ENCODE measurements at places on chromosomes 5 and 9. TPM values are rescaled to one million over a fixed set of nuclear protein-coding genes. Genes with fewer than 3 reads are reported as not detected.
A peak's percentile ranks its signal among the peaks of the same experiment; 100 is the strongest.

The LPAR1 gene
- not detected for total RNA-seq

The IL13 gene
- total RNA-seq, result not detected

The STPG3 gene
- not detected for total RNA-seq

The CBY3 gene
- total RNA-seq, result not detected

The PRR16 gene
- not detected for total RNA-seq

The TRIM52 gene
- total RNA-seq, result 5.7 TPM

The PPP2R2B gene
- not detected for total RNA-seq

The SLCO6A1 gene
- total RNA-seq, result not detected

The NR5A1 gene
- 38.8 TPM for total RNA-seq

The GLRA1 gene
- total RNA-seq, result not detected

The PPP3R2 gene
- total RNA-seq, result not detected

The DIPK1B gene
- total RNA-seq, result 0.18 TPM

The ANKRD31 gene
- total RNA-seq, result 0.09 TPM

DNA sequence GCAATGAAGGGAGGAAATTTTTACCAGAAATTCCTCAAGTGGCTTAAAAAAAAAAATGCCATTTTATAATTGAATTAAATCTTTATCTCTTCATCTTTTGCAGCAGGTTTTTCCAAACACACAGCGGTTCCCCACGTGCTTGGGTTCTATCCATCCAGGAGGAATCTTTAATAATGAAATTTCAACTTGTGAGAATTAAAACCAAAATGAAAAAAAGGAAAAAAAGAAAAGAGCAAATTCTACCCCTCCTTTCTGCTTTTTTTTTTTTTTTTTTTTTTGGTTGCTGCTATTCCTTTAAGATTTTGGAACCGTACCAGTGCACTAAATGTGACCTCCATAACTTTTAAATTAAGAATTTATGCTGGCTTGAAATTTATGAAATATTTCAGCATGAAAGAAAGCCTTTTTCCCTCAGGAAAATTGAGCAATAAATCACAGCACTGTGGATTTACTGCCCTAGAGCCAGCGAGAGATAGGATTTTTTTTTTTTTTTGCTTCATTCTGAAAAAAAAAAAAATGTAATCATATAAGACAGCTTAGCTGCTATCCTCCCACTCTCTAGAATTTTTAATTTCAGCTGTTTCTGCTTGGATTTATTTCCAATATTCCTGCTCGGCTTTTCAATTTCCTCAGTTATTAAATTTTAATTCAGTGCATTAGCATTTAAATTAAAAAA lies 88.5 kb downstream of the ZNF618 start:
- H3K27ac ChIP-seq, result no peak overlapping the region
- peaks cover 19% of the 10 kb centered on the region for H3K4me1 ChIP-seq
- peaks cover 10% of the 10 kb centered on the region for H3K27me3 ChIP-seq
- H3K36me3 ChIP-seq, result no peaks in the 10 kb centered on the region

DNA sequence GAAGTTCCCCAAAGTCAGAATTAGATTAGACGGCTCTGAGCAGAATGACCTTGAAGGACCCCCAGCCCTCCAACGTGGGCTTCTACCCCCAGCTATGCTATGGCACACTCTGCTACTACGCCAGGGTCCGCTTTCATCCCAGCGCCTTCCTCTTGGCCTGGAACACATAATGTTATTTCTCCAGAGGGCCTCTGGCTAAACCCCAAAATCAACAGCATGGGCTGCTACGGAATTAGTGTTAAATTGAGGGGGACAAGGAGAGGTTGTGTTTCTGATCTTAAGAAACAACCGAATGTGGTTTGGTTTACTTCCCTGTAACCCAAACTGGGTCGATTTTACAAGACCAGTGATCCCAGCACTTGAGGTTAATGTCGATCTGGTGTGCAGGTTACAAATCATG lies 97.1 kb downstream of the ZNF618 start:
- H3K4me3 ChIP-seq, result no peak overlapping the region
- no peaks in the 10 kb centered on the region for H3K4me1 ChIP-seq
- DNase-seq, result no peak

GRCh38 chr5:65707663-65708062 lies 14.2 kb downstream of the SGTB start:
- H3K4me1 ChIP-seq, result peaks cover 6% of the 10 kb centered on the region
- peaks cover 22% of the 10 kb centered on the region for H3K36me3 ChIP-seq
- DNase-seq, result no peak

GRCh38 chr5:162800301-162800700 lies 637.1 kb upstream of the CCNG1 start:
- no peak overlapping the region for H3K4me3 ChIP-seq

DNA sequence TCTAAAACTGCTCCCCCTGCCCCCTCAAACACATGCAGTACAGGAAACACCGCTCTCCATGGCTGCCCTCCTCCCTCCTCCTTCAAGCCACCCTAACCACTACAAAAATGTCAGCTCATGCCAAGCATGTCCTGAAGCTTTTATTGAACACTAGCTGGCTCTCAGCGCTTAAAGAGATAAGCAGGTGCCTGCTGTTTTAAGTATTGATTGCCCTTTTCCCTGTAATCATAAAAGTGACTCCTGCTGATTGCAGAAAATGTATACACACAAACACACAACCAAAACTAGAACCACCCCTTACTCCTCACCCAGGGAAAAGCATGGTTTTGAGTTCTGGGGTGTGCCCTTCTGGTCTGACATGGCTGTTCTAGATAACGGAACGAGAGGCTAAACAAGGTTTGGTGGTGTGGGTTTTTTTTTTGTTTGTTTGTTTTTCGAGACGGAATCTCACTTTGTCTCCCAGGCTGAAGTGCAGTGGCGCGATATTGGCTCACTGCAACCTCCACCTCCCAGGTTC lies 3.7 kb upstream of the UCK1 start:
- peaks cover 38% of the 10 kb centered on the region for H3K27me3 ChIP-seq
- H3K27ac ChIP-seq, result no peak overlapping the region

- no peaks in the 10 kb centered on the region for H3K36me3 ChIP-seq
- H3K27ac ChIP-seq, result no peak overlapping the region
- no peaks in the 10 kb centered on the region for H3K4me1 ChIP-seq
Measured at GRCh38 chr5:5787373-5787772, 364.9 kb downstream of the ICE1 start.

- no peaks in the 10 kb centered on the region for H3K4me1 ChIP-seq
- no peak for DNase-seq
- no peaks in the 10 kb centered on the region for H3K36me3 ChIP-seq
- no peaks in the 10 kb centered on the region for H3K27me3 ChIP-seq
Measured at GRCh38 chr9:6226696-6227095, 11.1 kb downstream of the IL33 start.

DNA sequence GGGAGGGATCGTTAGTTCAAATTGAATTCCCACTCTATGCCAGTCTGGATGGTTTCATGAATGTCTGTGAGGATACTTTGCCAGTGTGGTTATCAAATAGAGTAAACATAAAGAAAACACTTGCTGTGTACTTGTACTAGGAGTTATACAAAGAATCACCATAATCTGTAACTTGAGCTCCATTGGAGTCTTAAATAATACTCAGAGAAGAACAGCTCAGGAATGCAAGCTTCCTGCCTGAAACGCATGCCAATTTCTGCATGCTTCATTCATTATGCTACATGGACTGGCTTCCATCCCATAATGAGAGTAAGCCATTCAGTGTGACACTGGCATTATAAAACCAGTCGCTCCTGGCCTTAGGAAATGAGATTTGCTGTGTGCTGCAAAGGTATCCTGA lies 351.4 kb downstream of the SEMA5A start:
- DNase-seq, result no peak
- H3K4me1 ChIP-seq, result no peaks in the 10 kb centered on the region
- no peaks in the 10 kb centered on the region for H3K36me3 ChIP-seq
- H3K27me3 ChIP-seq, result no peaks in the 10 kb centered on the region
- no peak overlapping the region for H3K4me3 ChIP-seq
- no peak overlapping the region for H3K27ac ChIP-seq

GRCh38 chr9:136091582-136092352 lies 3.3 kb downstream of the NACC2 start:
- H3K27me3 ChIP-seq, result no peaks in the 10 kb centered on the region
- peaks cover 47% of the 10 kb centered on the region for H3K4me1 ChIP-seq
- no peak overlapping the region for H3K4me3 ChIP-seq
- no peak for DNase-seq

DNA sequence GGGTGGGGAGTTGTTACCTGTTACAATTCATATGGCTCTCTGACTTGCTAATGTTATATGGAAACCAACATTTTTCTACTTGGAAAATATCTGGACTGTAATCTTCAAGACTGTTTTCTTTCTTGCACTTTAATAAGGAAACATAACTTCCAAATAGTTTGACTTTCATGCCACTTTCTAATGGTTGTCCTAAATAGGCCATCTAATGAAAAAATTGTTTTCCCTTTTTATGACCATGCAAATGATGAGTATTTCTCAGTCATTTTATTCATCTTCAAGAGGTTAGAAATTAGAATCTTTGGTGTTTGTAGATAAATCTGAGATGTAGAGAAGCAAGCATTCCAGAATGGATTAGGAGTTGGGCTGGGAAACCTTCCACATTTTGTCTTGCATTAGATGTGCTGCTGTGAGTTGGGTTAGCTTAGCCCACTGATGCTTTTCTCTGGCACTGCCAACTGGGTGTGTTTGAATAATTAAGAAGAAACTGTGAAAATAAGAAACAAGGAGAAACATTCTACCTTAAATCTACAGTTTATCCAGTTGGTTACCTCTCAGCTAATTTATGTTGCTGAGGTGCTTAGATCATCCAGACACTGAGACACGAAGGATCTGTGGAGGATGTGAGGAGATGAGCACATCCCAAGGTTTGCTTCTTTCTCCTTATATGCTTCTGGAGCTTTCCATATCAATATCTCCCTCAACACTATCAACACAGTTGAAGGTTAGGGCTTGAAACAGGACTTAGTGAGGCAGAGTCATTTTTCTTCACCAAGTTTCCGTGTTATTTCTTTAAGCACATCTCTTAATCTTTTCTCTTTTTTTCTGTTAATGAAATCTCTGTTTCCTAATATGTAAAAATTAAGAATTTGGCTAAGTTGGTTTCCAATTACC lies 2.7 kb downstream of the RASGRF2 start:
- H3K4me1 ChIP-seq, result peaks cover 63% of the 10 kb centered on the region
- peak overlapping the region; percentile 93 for H3K4me3 ChIP-seq
- peak overlapping the region; percentile 17 for H3K27ac ChIP-seq
- peaks cover 3% of the 10 kb centered on the region for H3K27me3 ChIP-seq
- H3K36me3 ChIP-seq, result no peaks in the 10 kb centered on the region

- H3K27ac ChIP-seq, result no peak overlapping the region
- no peak for DNase-seq
- H3K4me3 ChIP-seq, result no peak overlapping the region
- no peaks in the 10 kb centered on the region for H3K36me3 ChIP-seq
Measured at GRCh38 chr9:7901621-7902020, 102.0 kb upstream of the DMAC1 start.

GRCh38 chr5:95631255-95631958 lies 11.5 kb downstream of the GPR150 start:
- DNase-seq, result no peak
- H3K4me1 ChIP-seq, result no peaks in the 10 kb centered on the region
- no peak overlapping the region for H3K4me3 ChIP-seq
- peaks cover 9% of the 10 kb centered on the region for H3K27me3 ChIP-seq
- H3K27ac ChIP-seq, result no peak overlapping the region

GRCh38 chr5:72956324-72957140 lies 691 bp downstream of the FCHO2 start:
- H3K4me1 ChIP-seq, result peaks cover 54% of the 10 kb centered on the region
- no peaks in the 10 kb centered on the region for H3K36me3 ChIP-seq
- H3K27me3 ChIP-seq, result no peaks in the 10 kb centered on the region
- peak; percentile 29 for DNase-seq
- H3K4me3 ChIP-seq, result peak overlapping the region; percentile 93
- H3K27ac ChIP-seq, result peak overlapping the region; percentile 89

DNA sequence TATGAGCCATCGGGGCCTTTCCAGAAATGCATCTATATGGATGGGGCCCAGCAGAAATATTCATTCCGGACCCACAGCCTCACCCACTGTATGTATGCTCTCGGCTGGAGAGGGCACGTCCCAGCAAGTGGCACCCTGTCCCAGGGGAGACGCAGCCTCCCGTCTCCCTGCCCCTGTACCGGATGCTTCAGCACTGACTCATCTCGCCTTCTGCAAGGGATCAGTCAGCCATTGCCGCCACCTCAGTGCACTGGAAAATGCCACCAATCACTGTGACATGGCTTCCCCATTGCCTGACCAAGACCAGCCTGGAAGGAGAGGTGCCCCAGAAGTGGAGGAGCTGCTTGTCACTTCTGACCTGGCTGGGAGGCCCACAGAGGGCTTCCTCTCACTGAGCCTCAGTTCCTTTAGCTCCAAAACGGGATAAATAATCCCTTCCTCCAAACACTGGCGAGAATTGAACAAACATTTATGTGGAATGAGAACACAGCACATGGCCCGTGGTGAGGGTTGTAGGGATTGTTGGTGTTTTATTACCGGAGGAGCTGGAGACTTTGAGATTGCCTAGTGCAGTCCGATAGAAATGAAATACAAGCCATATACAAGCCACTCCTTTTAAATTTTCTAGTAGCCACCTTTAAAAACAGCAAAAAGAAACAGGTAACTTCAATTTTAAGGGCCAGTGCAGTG lies 43.9 kb upstream of the ORM1 start:
- H3K4me3 ChIP-seq, result no peak overlapping the region
- H3K27ac ChIP-seq, result no peak overlapping the region
- peaks cover 15% of the 10 kb centered on the region for H3K4me1 ChIP-seq

DNA sequence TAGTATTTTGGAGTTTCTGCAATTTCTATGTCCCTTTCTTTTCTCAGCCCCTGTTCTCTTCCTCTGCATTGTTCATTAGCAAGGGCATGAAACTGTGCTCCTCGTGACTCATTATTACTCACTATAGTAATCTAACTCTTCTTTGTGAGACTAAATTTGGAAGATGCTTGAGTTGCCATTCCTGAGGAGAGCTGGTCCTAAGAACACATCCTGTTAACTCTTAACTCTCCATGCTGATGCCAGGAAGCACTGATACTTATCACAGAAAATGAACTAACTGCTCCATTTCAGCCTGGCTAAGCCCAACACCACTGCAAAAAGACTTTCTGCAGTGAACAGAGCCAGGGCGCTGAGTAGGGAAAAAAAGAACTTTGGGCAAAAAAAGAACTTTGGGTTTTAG lies 10.6 kb upstream of the CSNK1A1 start:
- no peaks in the 10 kb centered on the region for H3K36me3 ChIP-seq
- H3K4me1 ChIP-seq, result peaks cover 16% of the 10 kb centered on the region
- DNase-seq, result peak; percentile 36
- no peak overlapping the region for H3K27ac ChIP-seq
- no peaks in the 10 kb centered on the region for H3K27me3 ChIP-seq

GRCh38 chr9:110142868-110143481 lies 65.0 kb downstream of the C9orf152 start:
- H3K4me1 ChIP-seq, result peaks cover 10% of the 10 kb centered on the region
- H3K36me3 ChIP-seq, result peaks cover 5% of the 10 kb centered on the region
- no peak overlapping the region for H3K27ac ChIP-seq
- no peak overlapping the region for H3K4me3 ChIP-seq
- DNase-seq, result no peak

Data from HepG2 (cell line).